ENCODE measurements at places on chromosomes 11 and 22.

DNA sequence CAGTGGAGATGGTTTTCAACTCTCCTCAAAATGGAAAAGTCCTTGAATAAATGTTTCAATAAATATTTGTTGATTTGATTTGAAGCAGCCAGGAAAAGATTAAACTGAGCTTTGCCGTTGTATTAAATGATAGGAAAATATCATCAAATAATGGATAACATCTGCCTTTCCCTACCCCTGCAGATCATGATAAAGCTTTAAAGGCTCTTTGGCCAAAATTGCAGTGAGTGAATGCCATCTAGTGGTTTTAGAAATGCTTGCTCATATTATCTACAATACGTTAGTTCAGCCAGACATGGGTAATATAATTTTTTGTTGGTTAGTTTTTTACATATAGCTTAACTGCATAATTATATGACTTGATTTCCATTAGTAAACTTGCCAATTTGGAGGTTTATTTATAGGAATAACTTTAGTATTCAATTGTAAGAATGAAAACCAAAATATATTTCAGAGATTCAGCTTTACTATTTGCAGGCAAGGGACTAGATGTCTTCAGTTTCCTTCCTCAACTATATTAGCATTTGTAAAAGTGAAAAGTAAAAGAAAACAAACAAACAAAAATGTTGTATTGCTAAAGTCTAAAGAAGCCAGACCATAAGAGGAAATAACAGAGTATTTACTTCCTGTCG lies 159.2 kb downstream of the MSANTD4 start:
- no peak for DNase-seq

DNA sequence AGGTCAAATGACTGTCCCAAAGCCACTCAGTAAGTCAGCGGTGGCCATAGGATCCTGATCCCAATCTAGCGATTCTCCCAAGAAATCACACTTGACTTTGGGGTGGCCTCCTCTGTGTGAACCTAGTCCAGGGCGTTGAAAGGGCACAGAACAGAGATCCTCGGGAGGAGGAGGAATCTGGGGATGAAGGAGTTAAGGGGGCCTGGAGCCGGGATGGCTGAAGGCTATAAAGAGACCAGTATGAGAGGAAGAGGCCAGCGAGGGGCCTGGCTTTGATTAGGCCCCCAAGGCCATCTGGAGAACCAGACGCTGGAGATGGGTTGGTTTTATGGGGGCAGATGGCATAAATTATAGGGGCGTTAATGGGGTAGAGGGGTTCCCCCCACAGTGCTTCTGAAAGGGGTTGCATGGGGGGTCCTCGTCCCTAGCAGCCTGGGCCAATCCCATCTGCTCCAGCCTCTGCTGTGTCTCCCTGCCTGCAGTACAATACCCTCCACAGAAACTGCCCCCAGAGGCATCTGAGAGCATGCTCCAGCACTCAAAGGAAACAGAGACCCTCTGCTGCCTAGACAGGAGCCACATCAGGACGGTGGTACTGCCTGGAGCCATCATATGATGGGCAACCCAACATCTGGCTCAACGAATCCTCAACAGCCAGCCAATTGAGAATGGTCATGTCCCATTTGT lies 35.2 kb upstream of the TRIM29 start:
- DNase-seq, result no peak

- DNase-seq, result no peak
Measured at GRCh38 chr11:113189909-113190667, 124.3 kb upstream of the TTC12 start.

DNA sequence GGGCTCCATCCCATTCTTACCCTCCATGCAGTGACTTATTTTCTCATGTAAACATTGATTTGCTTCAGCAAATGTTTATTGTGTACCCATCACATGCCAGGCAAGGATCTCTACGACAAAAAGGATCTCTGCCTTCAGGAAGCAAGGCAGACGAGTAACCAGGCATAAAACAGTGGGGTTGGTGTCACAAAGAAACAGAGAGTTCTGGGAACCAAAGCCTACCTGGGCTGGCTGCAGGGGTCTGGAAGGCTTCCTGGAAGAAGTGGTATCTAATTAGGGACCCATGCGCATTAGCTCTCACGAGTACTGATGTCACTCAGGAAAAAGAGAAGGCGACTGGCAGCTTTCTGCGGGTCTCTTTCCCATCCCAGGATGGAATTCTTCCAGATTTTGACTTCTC lies 44.5 kb downstream of the KIAA1671 start:
- DNase-seq, result no peak

DNA sequence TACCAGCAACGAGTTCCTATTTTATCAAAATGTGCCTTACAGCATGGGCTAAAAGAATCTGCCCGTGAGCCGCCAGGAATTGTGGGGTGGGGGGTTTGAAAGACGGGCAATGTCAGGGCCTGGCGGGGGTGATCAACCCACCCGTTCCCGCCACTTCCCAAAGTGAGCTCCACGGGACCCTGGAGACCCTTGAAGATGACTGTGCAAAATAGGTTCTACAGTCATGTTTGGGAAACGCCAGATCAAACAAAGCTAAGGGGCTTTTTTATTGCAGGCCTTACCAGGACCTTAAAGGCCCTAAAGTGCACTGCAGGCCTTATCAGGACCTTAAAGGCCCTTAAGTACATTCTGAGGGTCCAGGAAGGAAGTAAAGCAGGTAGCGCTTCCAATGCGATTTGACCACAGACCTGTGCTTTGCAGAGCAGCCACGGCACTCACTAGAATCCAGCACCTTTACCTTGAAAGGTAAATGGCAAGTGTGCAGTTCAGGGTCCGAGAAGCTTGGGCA lies 404.1 kb downstream of the SHANK2 start:
- no peak for DNase-seq

GRCh38 chr22:31176923-31177322 lies 16.9 kb downstream of the RNF185 start:
- no peak for DNase-seq

GRCh38 chr11:17129003-17129402 lies 51.5 kb upstream of the RPS13 start:
- no peak for DNase-seq

- DNase-seq, result no peak
Measured at GRCh38 chr11:110069158-110069737, 23.9 kb upstream of the ZC3H12C start.

DNA sequence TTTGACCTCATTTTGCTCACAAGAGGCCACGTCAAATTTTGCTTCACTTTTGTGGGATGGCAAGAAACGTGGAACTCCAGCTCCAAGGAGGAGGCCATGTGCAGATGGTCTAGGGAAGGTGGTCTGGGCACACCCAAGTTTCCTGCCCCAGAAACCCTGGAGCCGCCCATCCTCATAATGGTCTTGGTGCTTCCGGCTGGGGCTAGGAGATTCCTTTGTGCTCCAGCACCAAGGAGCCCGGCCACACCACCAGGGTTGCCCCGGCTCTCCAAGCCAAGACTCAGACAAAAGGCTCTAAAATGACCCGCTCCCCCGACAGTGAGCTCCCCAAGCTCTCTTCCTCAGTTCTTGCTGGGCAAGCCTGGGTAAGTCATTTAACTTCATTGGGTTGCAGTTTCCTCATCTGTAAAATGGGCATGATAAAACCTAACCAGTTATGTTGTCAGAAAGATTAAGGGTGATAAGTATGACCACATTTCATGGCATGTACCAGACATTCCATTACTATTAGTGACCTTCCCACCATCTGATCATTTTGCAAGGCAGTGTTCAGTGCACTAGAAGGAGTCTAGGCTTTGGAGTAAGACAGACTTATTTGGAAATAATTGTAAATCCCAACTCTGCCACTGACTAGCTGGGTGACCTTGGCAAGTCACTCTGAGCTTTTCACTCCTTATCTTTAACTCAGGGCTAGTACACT lies 23.3 kb downstream of the DKK3 start:
- DNase-seq, result no peak

DNA sequence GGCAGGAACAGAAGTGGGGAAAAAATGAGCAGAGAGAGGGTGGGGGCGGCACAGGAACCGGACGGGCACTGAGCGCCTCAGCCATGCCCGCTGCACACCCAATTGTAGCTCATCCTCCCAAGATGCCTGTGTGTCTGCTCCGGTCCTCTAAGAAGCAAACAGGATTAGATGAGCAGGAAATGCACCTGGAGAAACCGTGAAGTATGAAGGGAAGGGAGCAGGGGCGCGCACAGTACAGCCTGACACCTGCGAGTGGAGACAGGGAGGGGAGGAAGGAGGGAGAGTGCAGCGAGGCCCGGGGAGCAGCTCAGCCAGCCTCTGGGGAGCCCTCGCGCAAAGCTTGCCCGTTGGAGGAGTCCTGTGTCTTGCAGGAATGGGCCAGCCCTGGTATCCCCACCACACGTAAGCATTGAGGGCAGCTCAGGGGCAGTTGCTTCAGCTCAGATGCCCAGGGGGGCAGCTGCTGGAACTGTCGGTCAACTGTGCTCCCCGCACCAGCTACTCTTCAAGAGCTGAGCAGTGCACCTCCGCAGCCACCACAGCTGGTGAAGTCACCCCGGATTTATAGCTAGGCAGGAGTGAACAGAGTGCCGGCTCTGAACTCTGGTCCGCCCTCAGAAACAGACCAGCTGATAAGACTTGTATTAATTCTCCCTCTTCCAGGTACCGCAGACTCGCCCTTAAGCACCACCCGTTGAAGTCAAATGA lies 7.0 kb downstream of the DNAJB13 start:
- no peak for DNase-seq

DNA sequence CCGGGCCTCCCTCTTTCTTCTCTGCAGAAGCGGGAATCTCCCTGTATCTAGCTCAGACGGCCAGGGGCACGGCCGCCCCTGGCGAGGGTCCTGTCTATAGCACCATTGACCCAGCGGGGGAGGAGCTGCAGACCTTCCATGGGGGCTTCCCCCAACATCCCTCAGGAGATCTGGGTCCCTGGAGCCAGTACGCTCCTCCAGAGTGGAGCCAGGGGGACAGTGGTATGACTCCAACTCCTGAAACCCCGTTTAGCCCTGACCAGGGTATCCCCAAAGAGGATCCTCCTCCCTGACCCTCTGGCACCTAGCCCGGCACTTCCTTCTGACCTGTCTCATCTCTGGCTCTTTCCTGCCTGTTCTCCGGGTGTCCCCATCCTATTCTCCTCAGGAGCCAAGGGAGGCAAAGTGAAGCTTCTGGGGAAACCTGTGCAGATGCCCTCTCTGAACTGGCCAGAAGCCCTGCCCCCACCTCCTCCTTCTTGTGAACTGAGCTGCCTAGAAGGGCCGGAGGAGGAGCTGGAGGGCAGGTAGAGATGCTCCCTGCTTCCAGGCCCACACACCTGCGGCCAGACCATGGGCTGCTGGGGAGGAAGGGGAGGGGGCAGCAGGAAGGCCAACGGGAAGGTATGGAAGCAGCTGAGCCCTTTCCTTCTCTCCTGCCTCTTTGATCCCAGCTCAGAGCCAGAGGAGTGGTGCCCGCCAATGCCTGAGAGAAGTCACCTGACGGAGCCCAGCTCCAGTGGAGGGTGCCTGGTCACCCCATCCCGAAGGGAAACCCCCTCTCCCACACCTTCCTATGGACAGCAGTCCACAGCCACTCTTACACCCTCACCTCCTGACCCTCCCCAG lies 12.9 kb downstream of the ROBO3 start:
- no peak for DNase-seq

DNA sequence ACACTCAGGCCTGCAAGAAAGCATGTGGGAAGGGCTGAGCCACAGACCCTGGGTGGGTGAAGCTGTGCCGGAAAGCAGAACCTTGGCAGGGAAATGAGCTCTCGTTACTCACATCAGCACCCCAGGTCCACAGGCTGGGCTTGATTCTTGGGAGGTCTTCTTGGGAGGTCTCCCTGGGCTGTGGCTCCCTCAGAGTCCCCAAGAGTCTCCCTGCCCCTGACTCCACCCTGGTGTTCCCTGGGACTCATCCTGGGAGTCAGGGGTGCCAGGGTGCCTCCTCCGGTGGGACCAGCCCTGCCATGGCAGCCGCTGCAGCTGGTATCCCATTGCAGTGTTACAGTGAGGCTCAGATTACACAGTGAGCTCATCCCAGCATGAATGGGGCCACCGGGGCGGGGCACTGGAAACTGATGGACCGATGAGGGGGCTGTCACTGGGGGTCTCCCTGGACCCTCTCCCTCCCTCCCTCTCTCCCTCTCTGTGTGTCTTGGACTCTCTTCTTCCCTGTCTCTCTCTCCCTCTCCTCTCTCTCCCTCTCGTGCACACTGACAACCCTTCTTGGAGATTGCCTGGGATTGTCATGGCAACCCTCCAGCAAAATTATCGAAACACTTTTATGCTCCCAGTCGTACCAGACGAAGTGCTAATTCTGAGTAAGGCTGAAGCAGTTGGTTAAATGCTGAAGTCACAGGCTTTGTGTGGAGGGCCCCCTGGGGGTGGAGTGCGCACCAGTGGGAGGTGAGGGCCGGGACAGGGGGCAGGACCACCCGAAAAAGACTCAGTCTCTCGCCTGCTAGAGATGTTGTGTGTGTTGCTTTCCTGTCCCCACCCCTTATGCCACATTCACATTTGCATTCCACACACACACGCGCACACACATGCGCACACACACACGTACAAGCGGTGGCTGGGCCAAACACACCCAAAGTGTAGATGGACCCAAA lies 8.6 kb upstream of the C11orf96 start:
- DNase-seq, result no peak

GRCh38 chr11:76783896-76784813 lies 999 bp downstream of the TSKU start:
- no peak for DNase-seq

DNA sequence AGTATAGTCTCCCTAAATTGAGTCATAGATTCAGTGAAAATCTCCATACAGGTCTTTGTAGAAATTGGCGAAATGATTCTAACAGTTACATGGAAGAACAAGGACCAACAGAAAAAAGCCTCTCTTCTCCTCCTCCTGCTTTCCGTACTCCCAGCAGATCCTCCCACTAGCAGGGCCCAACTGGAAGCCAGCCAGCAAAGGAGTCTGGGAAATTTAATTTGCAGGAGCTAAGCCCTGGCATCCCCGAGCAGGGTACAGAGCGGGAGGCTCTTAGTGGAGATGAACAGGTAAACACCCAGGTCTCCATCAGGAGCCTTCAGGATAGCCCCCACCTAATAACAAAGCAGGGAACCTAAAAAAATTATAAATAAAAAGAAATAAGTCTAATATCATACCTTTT lies 1473.8 kb downstream of the TBC1D22A start:
- no peak for DNase-seq

DNA sequence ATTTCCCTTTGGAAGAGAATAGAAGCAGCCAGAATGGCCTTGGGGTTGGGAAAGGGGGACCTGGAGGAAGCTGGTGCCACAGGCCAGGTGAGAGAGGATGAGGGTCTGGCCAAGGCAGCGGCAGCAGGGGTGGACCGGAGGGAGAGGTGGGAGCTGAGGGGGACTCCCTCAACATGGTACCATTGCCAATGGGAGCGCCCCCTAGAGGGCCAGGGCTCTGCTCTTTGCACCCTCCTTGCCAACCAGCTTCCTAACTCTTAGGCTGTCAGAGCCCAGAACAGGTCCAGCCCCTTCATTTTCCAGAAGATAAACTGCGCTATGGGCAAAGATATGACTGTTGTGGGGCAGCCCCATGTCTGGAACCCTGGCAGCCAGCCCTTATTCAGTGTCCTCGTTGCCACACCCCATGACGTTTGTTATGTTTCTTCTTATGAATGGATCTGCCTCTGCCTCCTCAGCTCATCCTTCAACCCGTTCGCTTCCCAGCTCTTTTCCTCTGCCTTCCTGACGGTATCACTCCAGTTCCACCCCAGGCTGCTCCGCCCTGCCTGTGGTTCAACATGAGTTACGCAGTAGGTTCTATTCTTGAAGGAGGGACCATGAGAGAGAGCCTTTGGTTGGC lies 185.2 kb downstream of the GRIK4 start:
- DNase-seq, result no peak
